ENCODE measurements at places on chromosomes 7 and 10.

- no peak for DNase-seq
Observed at GRCh38 chr7:150586068-150586784, 19.0 kb downstream of the GIMAP4 start.

GRCh38 chr7:47952224-47952623 lies 4.0 kb upstream of the PKD1L1 start:
- DNase-seq: no peak

DNA sequence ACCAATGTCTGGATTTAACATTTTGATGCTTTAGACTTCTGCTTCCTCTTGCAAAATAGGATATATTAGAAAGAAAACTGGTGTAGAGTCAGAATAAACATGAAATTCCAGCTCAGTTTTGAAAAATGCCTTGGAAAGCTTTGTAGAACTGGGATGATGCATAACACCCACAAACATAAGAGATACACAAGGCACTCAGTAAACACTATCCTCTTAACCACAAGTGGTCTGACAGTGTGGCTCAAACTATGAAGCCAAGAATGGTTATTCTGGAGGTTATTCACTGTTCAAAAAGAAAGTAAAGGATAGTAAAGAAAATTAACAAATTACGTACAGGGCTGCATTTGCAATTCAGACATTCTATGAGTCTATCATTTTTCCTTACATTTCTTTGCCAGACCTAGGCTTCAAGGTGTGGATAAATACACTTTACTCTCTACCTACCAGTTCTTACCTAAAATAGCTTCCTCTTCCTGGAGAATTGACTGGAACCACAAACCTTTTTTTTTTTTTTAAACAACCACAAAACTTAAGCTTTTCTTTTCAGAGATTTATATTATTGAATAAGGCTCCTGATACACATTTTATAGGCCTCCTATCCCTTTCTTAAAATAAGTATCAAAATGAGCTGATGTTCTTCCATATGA lies 9.0 kb upstream of the RSBN1L start:
- DNase-seq: no peak

DNA sequence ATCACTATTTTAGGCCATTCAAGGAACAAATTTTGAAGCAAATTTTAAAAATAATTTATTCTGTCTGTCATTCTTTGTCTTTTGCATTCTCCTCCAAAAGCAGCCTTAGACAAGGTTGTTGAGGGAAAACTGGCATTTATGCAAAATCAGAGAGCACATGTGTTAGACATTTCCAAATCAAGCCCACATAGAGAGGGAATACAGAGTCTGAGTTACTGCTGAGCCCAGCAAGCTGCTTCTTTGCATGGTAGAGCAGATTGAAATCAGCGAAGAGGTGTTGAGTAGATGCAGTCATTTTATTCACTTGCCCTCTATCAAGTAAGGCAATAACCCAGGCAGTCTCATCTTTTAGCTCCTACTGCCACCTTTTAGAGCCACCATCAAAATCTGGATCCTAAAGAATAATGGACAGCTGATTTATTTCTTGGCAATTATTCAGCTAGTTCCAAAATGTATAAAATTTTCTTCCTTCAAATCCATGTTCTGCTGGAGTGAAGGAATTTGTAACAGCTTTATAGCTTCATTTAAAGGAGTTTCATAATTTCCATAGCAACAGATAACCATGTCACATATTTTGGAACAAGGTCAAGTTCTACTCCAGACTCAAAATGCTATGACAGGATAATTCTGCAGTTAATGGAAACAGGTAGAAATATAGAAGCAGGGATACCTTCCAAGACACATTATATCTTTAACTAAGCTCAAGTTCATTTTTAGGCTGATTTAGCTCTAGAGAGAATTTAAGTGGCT lies 7.3 kb upstream of the PCDH15 start:
- no peak for DNase-seq

GRCh38 chr10:127949831-127950230 lies 42.9 kb downstream of the PTPRE start:
- no peak for DNase-seq

DNA sequence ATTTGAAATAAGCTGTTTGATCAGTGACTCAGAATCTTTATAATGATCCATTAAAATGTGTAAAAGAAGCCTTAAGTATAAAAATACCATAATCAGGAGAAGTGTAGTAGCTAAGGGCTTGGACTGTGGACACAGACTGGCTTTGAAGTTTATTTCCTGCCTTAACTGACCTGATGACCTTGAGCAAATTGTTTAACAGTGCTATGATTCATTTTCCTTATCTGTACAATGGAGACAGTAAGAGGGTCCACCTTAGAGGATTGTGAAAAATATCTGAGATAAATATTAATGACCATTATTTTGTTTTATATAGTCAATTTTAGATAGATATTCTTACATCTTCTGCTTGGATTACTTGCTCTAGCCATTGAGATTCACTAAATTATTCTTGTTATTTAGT lies 13.3 kb upstream of the RPA3 start:
- no peak for DNase-seq

DNA sequence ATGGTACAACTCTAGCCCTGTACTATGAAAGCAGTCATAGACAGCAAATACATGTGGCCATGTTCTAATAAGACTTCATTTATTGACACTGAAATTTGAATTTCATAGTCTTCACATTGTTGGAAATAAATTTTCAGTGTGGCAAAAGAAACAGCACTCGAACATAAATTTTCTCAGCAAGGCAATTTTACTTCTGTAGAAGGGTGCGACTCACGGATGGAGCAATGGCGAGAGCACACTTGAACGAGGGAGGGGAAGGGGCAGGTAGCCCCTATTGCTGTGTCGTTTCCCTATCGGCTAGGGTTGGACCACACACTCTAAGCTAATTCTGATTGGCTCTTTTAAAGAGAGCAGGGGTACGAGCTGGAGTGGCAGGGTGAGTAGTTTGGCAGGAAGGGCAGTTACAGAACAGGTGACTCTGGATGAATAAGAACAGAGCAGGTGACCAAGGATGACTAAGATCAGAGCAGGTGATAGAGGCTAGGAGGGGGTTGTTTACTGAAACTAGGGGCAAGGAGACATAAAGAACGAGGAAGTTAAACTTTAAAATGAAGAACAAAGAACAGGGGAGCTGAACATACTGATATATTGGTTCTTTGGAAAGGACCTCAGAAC lies 52.0 kb downstream of the LRRC4 start:
- no peak for DNase-seq

DNA sequence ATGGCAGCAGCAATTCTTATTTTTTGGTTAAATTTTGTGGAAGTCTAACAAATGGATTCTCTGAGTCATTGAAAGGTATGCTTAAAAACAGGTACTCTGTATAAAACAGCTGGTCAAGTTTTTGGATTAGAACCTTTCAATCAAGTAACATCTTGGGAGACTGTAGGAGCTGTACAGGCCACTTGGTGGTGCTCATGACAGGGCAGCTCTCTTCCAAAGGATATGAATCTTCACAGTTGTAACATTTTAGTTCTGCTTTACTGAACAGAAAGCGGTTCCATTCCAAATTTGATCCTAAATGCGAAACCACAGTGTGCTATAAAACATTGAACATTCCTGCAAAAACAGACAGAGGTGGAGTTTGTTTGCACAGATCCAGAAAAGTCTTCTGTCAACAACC lies 44.5 kb upstream of the AGR3 start:
- no peak for DNase-seq

DNA sequence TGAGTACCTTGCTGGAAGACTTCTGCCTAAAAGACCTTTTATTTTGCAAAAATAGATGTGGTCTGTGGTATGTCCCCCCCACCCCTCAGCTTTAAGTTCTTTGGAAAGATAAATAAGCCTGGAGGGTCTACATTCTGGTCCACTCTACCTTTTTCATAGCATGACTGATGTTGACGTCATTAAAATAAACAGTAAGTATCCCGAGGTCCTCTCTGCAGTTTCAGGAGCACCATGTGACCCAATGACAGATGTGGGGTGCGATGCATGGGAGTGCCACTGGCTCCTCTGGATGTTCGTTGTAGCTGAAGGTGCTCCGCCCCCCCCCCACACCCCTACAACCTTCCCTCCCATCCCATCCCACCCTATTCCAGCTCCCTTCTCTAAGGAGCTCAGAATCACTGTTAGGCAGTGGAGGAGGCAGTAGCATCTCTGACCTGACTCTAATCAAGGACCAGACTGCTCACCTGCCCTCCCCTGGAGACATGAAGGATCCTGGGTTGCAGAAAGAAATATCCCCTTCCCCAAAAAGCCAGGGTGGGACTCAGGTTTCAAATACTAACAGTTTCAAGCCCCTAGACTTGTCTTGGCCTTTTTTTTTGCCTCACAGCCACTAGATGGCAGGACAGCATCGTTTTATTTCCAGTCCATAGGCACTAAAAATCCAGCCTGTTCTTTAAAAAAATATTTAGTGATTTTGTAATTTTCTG lies 25.1 kb downstream of the CASP7 start:
- DNase-seq: peak; percentile 21

- no peak for DNase-seq
Observed at GRCh38 chr7:101917566-101917965, 100.1 kb downstream of the CUX1 start.

- no peak for DNase-seq
Observed at GRCh38 chr10:129898706-129899268, 65.3 kb downstream of the EBF3 start.

- DNase-seq: no peak
Observed at GRCh38 chr7:22181663-22182062, 175.3 kb downstream of the RAPGEF5 start.
